Erythroblast (primary cell): ENCODE measurements at places on chromosomes 3 and 15.

DNA sequence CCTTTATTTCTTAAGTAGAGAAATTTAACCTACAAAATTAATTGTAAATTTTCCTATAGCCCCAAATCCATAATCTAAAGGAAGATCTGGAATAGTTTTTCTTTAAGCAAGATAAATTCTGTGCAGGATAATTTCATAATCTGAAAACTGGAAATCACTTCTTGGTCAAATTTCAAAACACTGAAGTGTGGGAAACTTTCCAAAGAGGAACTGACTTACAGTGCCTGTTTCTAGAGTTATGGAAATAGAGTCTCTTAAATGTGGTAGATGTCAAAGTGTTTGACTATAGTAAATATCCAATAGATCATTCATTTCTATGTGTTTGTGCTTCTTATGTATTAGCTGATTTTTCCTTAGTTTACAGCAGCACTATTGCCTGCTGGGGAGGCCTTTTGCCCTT lies 1.6 kb upstream of the P2RY13 start:
- no peak for DNase-seq

GRCh38 chr15:50740955-50741354 lies 24.6 kb downstream of the SPPL2A start:
- no peak for DNase-seq

GRCh38 chr15:34217587-34218225 lies 7.1 kb upstream of the EMC4 start:
- no peak for DNase-seq

DNA sequence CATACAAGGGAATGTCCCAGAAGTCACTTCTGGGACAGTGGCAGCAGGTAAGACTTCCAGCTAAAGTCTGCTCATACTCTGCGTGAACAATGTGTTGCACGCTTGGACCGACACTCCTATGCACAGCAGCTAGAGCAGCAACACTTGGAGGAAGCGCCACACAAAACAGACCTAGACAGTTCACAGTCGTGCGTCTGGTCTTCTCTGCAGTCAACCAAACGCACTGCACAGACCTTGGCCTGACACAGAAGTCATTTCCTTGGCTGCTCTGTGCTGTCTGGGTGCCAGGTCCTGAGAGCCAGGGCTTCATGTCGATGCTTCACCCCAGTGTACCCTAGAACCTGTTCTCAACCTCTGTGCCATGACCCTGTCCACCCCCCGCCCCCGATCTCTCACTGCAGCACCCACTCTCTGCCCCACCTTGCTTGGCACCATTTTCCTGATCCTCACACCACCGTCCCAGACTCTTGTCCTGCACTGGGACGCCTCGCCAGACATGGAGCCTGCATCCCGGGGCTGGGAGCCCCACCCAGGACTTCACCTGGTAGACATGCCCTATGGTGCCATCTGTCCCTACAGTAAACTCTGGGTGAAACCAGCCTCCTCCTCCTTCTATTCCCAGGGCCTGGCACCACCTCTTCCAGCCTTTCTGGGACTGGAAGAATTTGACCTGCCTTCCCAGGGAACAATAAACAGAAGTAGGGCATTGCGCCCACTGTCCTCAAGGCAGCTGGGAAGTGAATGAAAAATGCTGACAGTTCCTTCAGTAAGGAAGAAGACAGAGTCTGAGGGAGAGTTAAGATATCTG lies 3.1 kb downstream of the ATP10A start:
- DNase-seq, result no peak

DNA sequence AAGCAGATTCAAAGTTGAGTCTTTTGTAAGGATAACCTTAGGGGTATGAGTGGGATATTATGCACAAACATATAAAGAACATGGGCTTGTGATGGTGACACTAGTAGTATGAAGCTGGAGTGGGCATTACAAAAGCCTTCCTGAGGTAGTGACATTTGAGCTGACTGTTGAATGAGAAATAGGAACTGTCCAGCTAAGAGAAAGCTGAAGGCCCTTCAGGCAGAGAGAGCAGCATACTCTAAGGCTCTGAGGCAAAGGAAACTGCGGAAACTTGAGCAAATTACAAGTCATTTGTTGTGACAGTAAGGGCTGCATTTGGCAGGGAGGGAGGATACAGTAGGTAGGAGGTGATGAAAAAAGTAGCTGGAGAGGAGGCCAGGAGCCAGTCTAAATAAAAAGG lies 190.7 kb upstream of the CD96 start:
- DNase-seq, result no peak

DNA sequence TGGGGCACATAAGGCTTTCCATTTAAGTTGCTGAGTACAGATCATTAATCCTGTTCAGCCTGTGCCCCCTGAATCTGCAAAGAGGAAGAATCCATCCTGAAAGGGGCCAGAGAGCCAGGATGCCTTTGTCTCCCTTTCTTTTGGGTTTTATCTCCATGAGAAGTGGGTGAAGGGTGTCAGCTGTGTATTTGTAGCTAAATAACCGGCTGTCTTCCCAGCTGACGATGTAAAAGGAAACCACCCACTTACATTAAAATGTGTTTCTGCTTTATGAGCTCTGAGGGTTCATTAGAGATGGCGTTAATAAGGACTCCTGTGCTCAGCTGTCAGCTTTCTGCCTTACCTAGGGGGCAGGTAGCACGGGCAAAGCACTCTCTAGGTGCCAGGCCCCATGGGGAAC lies 83.4 kb downstream of the SLCO3A1 start:
- no peak for DNase-seq
